Activated CD4-positive, alpha-beta T cell treated with anti-CD3 and anti-CD28 coated beads for 24 hours (primary cell): ENCODE measurements at places on chromosomes 5 and 9.

DNA sequence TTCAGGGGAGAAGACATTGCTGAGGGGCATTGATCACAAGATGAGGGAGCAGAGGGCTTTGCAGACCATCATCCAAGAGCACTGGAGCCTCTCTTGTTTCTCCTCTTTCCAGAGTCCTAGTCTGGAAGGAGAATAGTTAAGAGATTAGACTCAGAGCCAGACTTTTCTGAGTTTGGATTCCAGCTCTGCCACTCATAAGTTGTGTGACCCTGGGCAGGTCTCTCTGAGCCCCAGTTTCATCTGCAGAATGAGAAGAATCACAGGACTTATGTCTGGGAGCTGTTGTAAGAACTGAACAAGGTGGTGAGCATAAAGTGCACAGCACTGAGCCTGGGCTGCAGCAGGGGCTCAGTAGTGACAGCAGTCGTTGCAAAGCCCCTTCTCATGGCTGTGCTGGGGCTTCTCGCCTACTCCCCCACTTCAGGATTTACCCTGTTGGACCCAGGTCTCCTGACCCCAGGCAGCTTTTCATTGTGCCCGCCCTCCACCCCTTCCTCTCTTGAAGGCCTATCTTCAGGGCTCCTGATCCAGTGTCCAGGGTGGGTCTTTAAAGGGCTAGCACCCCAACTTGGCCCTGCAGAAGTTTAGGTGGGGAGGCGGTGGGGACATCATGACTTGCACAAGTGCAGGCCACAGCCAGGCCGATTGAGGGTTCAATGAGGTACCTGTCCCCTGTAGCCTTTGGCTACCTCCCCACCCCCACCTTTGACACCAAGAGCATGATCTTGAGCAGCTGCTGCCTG, 1.5 kb downstream of the SYNPO start:
- no peak for DNase-seq

- DNase-seq = no peak
Observed at GRCh38 chr5:109318455-109319108, 91.2 kb downstream of the PJA2 start.

- DNase-seq = no peak
Observed at GRCh38 chr5:120591911-120592310, 127.8 kb downstream of the PRR16 start.

- DNase-seq = no peak
Observed at GRCh38 chr9:20351715-20352114, 270.6 kb downstream of the MLLT3 start.

- DNase-seq = no peak
Observed at GRCh38 chr5:60993875-60994571, 49.0 kb downstream of the NDUFAF2 start.
